IPS DF 6.9 (cell line): ENCODE measurements at places on chromosomes 13 and 19.

- DNase-seq, result no peak
Measured at GRCh38 chr13:104823709-104824108, 1711.8 kb downstream of the EFNB2 start.

DNA sequence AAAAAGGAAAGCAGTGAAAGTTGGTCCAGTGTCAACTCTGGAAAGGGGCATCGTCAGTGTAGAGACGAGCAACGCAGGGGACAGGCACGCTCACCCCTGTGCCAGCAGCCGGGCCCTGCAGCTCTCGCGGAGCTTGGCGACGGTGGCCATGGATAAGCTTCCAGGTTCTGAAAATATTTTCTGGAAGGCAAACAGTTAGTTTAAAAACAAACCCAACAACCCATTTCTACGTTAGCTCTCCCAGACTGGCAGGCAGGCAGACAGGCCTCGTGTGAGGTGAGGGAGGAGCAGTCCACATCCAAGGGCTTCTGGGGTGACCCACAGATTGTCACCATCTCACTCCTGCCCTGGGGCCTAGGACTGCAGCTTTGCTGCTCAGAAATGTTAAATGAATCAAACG is 27.4 kb downstream of the LAMP1 start:
- DNase-seq, result no peak

- no peak for DNase-seq
Measured at GRCh38 chr13:27140060-27140459, 31.6 kb downstream of the USP12 start.

- DNase-seq, result no peak
Measured at GRCh38 chr19:1105008-1105872, 1.4 kb downstream of the GPX4 start.

DNA sequence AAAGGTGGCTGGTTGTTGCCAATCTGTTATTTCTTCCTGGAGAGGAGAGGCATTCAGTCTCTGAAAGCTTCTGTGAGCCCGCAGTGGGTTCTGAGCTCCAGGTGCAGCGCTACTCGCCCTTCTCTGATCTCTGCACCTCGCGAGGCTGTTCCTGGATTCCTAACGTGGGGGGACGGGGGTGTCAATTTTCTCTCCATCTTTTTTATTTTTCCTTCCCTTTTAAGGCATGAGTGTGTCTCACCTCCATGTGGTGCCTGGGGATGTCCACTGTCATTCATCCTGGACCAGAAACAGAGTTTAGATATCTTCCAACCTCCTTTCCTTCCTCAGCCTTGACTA is 626 bp downstream of the ZNF233 start:
- DNase-seq, result no peak
